ENCODE measurements at places on chromosomes 1 and 21.
A peak's percentile ranks its signal among the peaks of the same experiment; 100 is the strongest.

DNA sequence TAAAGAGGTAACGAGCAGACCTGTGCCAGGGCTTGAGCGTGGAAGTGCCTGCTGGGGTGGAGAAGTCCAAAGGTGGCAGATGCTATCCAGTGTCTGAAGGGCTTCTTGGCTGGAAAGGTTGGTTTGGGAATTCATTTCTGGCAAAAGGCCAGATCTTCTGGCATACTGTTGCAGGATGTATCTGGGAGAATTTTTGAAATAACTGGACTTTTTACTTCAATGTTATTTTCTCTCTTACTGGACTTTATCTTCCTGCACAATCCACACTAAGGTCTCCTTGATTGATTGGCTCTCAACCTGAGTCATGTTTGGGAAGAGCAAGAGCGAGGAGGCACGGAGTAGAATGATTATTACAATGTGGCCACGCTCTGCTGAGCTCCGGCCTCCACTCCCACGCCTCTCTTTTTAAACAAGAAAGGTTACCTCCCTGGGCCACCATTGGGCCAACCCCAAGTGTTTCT is 278.4 kb downstream of the TM2D1 start:
- DNase-seq: peak; percentile 70

DNA sequence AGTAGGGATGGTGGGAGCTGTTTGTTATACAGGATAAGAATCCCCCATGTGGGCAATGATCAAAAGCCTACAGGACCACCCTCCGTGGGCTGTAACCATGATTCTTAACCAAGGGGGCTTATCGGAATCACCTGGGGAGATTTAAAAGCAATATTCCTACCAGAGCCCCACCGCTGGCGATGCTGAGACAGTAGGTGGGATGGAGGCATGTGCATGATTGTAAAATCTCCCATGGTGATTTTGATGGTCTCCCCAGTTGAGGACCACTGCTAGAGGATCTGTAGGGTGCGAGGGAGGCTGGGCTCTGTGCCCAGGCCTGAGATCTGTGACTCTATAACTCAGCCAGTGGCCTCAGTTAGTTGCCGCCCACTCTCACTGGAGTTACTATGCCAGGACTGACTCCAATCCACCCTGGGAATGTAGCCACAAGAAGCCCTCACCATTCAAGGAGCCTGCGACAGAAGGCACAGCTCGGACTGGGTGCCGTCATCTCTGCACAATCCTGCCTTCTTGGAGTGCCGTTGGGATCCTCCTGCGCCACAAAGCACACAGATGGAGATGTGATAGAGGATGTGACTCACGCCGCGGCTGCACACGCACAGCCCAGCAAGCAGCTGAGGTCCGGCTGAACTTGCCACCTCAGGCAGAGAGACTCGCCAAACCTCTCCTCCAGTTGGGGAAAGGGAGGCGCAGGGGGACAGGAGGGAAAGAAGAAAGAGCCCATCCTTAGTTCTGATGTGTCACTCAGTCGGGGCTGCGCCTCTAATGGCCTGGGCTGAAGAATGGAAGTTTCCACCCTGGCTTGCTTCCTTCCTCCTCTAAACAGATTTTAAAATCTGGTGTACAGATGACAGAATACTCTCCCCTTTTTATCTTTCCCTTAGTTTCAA is 26.5 kb downstream of the AKNAD1 start:
- DNase-seq: peak; percentile 20

DNA sequence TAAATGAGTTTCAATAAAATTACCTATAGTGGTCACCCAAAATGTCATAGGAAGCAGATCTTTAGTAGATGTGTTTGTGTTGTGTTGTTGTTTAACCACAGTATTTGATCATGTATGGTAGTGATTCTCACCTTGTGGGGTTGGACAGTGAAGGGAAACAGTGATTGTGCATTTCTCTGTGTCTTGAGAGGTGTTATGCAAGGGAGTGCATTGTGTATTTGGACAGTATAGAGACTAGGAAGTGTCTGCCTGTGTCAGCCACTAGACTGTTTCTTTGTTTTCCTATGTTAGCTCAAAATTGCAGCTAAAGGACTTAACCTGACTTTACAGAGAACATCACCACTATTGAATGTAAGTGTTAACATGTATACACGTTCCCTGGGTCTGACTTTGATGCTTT is 6.0 kb downstream of the RGS2 start:
- no peak for DNase-seq

GRCh38 chr1:90476411-90476810 is 240.7 kb downstream of the BARHL2 start:
- peak; percentile 37 for DNase-seq

- DNase-seq: no peak
Measured at GRCh38 chr1:204628868-204629267, 56.7 kb downstream of the LRRN2 start.

DNA sequence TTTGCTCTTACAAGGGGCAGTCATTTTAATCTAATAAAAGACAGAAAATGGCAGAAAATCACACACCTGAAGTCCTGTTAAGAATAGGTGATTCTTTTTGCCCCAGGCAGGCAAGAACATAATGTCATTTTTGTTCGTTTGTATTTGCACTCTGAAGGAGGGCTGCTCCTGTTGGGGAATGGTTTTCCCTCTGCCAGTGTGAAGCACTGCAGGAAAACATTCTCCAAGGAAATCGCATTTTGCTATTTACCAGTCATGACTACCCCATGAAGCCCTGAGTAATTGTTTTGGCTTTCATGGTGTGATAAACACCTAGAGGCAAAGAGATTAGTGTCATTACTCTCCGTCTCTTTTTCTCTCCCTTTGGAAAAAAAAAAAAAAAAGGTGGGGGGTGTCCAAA is 345.5 kb downstream of the NTNG1 start:
- DNase-seq: no peak

- no peak for DNase-seq
Measured at GRCh38 chr1:15214527-15214926, 32.5 kb upstream of the FHAD1 start.

DNA sequence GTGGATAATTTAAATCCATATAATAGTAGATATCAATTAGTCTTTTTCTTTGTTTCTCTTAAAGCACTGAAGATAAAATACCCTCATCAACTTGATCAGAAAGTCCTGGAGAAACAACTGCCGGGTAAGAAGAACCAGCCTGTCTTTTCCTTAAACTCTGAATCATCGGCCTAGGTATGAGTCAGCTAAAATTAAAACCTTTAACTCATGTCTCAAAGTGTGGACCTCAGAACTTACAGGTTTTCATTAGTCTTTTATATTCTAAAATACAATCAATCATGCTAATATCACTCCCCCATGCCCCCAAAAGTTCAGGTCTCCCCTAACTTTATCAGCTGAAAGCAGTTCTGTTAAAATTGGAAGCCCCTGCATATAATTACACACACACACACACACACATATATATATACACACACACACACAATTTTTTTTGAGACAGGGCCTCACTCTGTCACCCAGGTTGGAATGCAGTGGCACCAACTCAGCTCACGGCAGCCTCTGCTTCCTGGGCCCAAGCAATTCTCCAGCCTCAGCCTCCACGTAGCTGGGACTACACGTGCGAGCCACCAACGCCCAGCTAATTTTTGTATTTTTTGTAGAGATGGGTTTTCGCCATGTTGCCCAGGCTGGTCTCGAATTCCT is 61.3 kb downstream of the B3GALNT2 start:
- no peak for DNase-seq

GRCh38 chr1:14923727-14924452 is 229.7 kb upstream of the TMEM51 start:
- DNase-seq: no peak

GRCh38 chr1:197101978-197102377 is 34.9 kb upstream of the F13B start:
- DNase-seq: no peak

GRCh38 chr1:47280142-47280541 is 33.8 kb downstream of the STIL start:
- DNase-seq: no peak

GRCh38 chr1:213095467-213095866 is 44.4 kb downstream of the RPS6KC1 start:
- DNase-seq: no peak

DNA sequence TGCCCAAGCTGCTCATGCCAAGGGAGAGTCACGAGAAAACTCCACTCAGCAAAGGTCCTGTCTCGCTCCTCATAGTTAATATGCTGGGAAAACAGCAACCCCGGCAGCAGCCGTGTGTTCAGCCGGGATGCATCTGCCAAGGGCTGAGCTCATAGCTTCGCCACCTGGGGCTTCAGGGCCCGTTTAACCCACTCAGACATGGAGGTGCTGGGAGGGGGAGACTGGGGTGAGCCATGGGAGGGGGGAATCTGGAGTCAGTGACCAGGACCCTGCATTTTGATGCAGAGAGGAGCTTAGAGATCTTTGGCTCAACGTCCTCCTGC is 283.4 kb downstream of the PTPRU start:
- DNase-seq: no peak

Data from NCI-H446 (cell line).